ENCODE measurements at places on chromosomes 3 and 15.

- DNase-seq: no peak
Observed at GRCh38 chr15:57605491-57605890, 13.8 kb downstream of the MYZAP start.

DNA sequence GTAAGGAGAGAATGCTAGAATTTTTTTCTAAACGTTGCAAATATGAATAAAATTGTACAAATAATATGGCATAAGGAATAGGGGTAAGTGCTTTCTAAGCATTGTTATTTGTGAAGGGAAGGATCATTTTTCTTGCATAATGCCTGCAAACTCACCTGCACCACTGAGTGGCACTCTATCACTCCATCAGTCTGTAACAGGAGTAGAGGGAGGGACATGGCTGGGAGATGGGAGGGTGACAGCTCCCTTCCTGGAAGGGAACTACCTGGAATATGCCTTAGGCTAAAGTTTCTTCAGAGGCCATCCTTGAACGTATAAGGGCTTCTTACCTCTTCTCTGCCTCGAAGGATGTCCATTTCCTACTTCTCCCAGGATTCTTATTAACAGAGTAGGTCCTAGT is 3.0 kb downstream of the NAALADL2 start:
- no peak for DNase-seq

GRCh38 chr3:57805674-57806073 is 49.6 kb downstream of the SLMAP start:
- DNase-seq: no peak

- DNase-seq: no peak
Observed at GRCh38 chr3:156685198-156685597, 10.8 kb downstream of the TIPARP start.

GRCh38 chr3:121956363-121956762 is 62.2 kb downstream of the SLC15A2 start:
- DNase-seq: no peak

GRCh38 chr3:5796541-5796940 is 609.0 kb downstream of the EDEM1 start:
- DNase-seq: no peak

DNA sequence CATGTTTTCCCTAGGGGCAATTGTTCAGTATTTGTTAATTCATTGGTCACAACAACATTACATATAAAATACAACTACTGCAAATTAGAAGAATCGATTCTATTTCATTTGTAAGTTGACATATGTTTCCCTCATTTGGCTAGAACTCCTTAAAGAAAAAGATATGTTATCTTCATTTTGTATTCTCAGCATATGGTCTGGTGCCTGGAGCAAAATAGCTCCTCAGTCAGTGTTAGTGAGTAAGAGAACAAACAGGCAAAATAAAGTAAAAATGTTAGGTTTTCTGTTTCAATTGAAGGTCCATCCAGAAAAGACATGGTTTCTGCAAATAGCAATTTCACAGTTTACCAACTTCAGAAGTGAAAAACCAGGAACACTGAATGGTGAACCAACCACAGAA is 1343.1 kb downstream of the ROBO1 start:
- no peak for DNase-seq

GRCh38 chr3:5348229-5348902 is 160.9 kb downstream of the EDEM1 start:
- no peak for DNase-seq

- DNase-seq: no peak
Observed at GRCh38 chr3:62529230-62529629, 155.9 kb upstream of the FEZF2 start.

GRCh38 chr15:41125931-41126642 is 10.0 kb upstream of the INO80 start:
- no peak for DNase-seq

DNA sequence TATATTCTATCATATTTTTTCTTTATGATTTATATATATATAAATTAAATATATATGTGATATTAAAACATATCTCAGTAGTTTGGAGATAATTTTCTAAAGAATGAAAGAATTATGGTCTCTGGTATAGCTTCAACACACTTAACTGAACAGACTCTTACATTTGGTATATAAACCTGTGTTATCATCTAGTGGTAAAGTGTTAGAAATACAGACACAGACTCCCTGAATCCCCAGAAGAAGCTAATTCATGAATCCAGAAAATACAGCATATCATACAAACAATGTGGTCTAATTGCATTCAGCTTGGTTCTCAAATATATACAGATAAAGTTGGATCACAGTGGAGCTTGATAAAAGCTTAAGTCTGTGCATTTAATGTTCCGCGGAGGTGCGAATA is 1100.4 kb downstream of the ROBO2 start:
- no peak for DNase-seq

DNA sequence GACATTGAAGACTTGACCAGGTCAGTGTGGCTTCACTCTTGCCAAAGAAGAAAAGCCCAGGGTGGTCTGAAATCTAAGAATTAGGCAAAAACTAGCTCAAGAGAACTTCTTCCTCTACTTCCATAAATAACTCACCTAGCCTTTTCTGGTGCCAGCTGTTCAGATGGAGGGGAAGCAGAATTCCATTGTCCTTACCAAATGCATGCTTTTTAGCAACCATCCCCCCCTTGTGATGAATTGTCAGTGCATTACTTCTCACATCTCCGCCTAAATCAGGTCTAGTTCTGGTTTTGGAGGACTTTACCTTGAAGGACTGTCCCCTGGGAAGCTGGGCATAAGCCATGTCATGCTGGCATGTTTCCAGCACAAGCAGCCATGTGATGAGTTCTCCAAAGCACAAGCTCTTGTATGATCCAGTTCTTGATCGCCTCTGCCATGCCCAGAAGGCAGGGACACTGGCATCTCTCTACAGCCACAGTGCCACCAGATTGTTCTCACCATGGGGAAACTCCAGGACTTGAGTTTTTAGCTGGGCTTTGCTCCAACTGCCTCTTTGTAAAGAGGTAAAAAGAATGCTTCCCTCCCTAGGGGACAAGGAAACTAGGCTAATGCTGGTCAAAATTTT is 96.4 kb upstream of the IL12A start:
- DNase-seq: no peak

GRCh38 chr3:197794115-197794514 is 3.1 kb downstream of the LRCH3 start:
- no peak for DNase-seq

DNA sequence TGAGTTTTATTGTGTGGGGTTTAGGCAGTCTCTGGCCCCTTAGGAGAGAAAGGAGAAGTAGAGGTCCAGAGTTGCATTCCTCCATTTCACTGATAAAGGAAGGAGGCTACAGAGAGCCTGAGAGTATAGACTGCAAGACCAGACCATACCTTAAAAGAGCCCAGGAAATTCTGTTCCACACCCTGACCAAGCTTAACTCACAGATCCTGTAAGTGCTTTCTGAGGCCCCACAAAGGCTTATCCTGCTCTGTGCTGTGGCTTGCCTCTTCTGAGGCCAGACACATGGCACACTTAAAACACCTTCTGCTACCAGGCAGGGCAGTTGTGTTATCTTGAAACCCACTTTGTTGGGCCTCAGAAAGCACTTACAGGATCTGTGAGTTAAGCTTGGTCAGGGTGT is 39.2 kb upstream of the LEKR1 start:
- DNase-seq: no peak

- no peak for DNase-seq
Observed at GRCh38 chr3:3907023-3907422, 107.8 kb downstream of the LRRN1 start.

- DNase-seq: no peak
Observed at GRCh38 chr15:58535894-58536293, 104.1 kb downstream of the LIPC start.

- DNase-seq: no peak
Observed at GRCh38 chr3:30770387-30770786, 124.1 kb downstream of the GADL1 start.

DNA sequence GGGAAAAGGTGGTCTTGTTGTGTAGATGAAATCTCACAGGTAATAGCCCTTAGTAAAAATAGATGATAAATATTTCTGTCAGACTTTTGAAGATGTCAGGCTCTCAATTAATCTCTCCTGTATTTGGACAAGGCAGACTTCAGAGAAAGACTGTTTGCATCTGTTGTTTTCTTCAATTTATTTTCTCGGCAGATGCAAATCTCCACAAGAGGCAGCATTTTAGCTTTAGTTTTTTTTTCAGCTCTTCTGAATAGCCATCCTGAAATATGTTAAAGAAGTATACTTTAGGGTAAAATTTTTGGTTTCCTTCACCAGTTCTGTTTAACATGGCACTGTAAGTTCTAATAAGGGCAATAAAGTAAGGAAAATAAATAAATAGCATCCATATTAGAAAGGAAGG is 685.1 kb downstream of the SI start:
- no peak for DNase-seq

GRCh38 chr3:25478211-25478757 is 50.2 kb downstream of the RARB start:
- no peak for DNase-seq

- no peak for DNase-seq
Observed at GRCh38 chr15:29130951-29131839, 138.4 kb downstream of the NSMCE3 start.

DNA sequence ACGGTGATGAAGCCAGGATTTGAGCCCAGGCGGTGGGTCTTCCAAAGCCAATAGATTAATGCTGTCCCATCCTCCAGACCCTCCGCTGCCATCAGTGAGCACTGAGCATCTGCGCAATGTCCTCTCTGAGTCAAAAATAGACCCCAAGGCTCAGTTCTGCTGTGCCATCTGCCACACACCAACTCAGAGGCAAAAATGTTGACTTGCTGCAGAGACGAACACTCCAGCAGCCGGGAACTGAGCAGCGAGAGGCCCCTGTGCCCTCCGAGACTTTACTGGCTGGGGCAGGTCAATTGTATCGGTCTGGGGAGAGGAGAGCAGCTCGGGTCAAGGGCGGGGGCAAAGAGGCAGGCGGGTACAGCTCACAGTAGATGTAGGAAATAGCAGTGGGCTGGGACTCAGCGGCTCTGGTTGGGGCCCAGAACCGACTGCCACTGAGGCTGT is 41.5 kb upstream of the ATP2B2 start:
- DNase-seq: no peak

GRCh38 chr3:160981217-160981938 is 123.8 kb downstream of the B3GALNT1 start:
- no peak for DNase-seq

GRCh38 chr3:57852896-57853295 is 96.8 kb downstream of the SLMAP start:
- no peak for DNase-seq

DNA sequence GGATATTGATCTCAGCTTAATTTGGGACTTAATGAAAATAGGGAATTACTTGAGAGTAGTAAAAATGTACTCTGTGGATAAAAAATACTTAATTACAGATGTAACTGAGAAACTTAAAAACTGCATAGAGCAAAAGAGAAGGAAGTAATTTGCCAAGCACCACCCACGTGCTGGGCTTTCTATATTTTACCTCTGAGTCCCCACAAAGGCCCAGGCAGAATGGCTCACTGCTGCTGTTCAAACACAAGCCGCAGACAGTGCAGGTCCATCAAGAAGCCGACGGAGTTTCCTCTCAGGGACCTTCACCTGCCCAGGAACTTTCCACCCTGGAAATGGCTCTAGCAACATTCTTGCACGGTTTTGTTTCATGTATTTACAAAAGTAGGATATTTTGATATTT is 77.2 kb upstream of the TRPM1 start:
- no peak for DNase-seq

DNA sequence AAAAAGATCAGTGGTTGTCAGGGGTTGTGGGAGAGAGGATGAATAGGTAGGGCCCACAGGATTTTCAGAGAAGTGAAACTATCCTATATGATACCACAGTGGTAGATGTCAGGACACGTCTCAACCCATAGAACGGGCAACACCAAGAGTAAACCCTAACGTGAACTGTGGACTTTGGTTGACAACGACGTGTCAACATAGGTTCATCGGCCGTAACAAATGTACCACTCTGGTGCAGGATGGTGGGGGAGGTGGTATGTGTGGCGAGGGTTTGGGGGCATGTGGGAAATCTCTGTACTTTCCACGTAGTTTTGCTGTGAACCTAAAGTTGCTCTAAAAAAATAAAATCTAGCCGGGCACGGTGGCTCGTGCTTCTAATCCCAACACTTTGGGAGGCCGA is 13.0 kb upstream of the PIGZ start:
- no peak for DNase-seq

GRCh38 chr3:136787349-136787748 is 31.6 kb upstream of the SLC35G2 start:
- no peak for DNase-seq

DNA sequence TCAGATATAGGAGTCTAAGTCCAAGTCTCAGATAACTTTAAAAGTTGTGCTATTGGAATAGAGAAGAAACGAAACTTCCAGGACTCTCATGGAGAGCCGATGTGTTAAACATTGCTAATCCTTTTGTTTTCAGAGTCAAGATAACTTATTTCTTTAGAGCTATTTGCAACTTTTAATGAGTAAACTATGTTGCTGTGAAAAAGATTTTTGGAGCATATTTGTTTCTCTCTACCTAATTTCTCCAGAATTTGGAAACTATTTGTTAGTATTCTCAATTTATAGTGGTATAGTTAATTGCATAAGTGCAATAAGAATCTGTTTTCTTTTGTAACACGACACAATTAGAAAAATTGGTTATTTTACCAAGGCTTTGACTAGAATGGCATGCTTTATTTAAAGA is 588.9 kb downstream of the NTRK3 start:
- no peak for DNase-seq

GRCh38 chr15:93362203-93362602 is 273.2 kb upstream of the RGMA start:
- no peak for DNase-seq
